ENCODE measurements at places on chromosomes 11 and 22.

GRCh38 chr11:118397448-118397847 is 4.0 kb upstream of the ATP5MG start:
- no peak for DNase-seq

GRCh38 chr11:112983887-112984286 is 22.7 kb downstream of the NCAM1 start:
- DNase-seq, result no peak

DNA sequence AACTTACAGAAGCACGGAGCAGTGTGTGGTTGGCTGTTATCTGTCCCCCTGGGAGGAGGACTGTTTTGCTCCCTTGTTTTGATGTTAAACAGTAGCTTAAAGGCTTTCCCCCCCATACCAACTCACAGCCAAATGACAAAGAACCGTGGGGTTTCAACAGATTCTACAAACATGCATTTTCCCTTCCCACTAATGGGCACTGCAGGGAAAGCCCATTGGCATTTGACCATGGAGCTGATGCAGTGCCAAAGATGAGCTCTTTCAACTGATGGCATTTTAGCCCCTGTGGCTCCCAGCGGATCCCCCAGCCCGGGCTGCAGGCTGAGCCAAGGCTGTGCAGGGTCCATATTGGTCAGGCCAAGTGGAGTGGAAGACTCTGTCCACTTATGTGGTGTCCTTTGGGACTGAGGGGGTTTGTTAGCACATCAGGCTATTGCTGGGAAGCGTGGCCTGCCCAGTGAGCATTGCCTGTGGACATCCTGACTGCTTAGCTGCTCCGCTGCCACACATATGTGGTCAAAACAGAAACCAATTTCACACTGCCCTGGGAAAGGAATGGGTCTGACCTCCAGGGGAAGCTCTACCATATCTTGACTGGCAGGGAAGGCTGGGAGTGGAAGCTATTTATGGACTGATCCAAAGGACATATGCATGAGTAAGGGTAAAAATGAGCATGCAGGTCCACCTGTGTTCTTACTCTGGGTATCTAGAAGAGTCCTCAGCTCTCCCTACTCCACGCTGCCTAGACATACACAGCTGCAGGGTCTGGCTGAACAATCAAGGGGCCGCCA is 116.4 kb upstream of the PARVA start:
- no peak for DNase-seq

DNA sequence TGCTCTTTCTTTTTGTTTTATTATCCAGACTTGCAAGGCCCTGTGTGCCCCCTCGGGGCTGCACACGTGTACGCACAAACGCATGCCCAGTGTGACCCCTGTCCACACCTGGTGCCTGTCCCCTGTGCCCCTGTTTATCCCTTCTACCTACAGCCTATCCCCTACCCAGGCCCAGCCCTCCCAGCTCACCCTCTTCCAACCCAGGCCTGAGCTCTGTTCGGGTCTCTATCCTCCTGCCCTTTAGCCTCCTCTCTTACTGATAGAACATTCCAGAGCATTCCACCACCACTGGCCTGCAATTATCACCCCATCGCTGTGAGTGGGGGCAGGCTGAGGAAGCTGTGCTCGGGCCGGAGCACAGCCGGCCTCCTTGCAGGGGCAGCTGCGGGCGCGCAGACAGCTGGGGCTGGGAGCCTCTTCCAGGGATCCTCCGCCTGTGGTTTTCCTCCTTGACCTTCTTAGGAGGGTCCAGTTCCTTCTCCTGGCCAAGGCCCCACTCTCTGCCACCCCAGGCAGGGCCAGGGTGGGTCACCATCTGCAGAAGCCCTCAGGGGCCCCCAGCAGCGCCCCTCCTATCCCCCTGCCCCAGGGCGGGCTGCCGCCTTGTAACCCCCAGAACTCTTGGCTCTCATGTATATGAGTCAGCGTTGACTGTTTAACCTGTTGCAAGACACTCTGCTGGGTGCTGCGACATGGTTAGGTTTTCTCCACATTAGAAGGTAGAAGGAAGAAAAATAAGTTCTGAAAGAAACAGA is 41.8 kb upstream of the KCNQ1OT1 start:
- no peak for DNase-seq

- DNase-seq, result no peak
These were observed 212.4 kb upstream of the SYN3 start for GRCh38 chr22:33270596-33270995.

DNA sequence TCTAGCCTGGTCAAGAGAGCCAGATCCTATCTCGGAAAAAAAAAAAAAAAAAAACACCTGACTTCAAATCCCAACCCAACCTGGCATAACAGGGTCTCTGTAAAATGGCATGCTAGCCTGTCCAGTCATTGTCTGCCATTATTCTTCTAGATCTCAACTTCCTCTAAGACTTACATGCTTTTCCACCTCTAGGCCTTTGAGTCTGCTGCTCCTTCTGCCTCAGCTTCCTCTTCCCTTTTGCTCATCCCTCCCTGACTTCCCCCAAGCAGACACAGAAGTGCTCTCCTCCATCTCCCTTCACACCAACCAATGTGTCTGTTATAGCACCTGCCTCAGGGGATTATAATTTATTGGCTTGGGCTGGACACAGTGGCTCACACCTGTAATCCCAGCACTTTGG is 7.8 kb downstream of the STK33 start:
- no peak for DNase-seq

GRCh38 chr22:37242395-37242918 is 1.6 kb downstream of the RAC2 start:
- peak; percentile 97 for DNase-seq

- peak; percentile 41 for DNase-seq
These were observed 375 bp downstream of the SLC25A1 start for GRCh38 chr22:19178065-19178656.

- DNase-seq, result no peak
These were observed 68.3 kb downstream of the BCR start for GRCh38 chr22:23248583-23248982.

DNA sequence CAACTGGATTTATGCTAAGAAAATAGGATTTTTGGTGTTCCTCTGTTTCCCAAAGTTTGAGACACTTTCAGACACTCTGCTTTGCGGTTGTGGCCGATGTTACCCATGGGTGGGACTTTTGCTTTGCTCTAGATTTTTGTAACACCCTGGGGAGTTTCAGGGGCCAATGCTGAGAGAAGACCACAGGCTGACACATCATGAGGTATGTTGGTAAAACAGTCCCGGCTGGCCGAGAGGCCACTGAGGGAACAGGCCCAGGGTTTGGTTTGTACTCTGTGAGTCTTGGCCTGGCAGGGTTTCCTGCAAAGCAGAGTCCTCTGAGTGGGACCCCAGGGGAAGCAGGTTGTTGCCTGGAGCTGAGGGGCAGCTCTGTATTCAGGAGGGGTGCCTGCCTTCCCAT is 78.5 kb upstream of the PITPNB start:
- DNase-seq, result no peak

DNA sequence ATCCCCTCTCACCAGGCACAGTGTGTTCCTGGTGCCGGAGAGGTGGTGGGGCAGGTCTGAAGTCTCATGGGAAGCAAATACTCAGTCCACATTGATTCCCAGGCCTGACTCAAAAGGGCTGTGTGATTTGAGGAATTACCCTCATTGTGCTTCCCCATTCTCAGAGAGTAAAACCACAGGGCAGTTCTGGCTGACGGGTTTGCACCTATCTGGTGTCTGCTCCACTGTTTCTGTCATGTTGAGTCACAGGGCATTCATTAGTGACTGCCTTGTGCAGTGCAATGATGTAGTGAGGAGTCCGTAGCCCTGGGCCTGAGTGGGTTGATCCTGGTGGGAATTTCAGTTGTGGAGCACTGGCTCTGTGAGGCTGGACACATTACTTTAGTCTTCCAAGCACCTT is 85.2 kb upstream of the ARHGAP20 start:
- no peak for DNase-seq

DNA sequence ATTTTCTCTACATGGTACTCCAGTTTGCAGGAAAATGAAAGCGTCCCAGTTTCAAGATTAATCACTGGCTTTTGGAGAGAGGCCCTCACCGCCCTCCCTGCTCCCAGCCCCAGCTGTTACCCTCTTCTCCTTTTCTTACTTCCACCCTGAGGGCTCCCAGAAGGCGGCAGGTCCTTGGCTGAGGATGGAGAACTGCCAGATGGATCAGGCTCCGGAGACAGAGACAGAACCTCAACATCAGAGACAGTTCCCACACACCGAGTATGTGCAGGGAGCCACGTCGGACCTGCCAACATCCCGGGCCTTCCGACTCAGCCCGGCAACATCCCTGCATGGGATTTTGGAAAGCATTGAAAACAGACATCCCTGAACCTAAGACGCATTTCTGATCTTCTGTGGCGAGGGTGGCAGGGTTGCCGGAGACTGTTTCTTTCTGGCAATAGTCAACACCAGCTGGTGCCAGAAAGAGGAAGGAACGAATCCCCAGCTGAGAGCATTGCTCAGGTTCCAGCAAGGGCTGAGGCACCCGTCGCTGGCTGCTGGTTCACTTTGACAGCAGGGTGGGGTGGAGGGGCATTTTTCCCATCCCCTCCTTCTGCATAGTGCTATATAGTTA is 467.1 kb downstream of the MIAT start:
- DNase-seq, result no peak

- DNase-seq, result no peak
These were observed 30.7 kb downstream of the PPP2R1B start for GRCh38 chr11:111735262-111736116.

- no peak for DNase-seq
These were observed 83.1 kb downstream of the PTPRJ start for GRCh38 chr11:48063424-48063978.

GRCh38 chr22:49086181-49086580 is 741.5 kb downstream of the BRD1 start:
- no peak for DNase-seq

DNA sequence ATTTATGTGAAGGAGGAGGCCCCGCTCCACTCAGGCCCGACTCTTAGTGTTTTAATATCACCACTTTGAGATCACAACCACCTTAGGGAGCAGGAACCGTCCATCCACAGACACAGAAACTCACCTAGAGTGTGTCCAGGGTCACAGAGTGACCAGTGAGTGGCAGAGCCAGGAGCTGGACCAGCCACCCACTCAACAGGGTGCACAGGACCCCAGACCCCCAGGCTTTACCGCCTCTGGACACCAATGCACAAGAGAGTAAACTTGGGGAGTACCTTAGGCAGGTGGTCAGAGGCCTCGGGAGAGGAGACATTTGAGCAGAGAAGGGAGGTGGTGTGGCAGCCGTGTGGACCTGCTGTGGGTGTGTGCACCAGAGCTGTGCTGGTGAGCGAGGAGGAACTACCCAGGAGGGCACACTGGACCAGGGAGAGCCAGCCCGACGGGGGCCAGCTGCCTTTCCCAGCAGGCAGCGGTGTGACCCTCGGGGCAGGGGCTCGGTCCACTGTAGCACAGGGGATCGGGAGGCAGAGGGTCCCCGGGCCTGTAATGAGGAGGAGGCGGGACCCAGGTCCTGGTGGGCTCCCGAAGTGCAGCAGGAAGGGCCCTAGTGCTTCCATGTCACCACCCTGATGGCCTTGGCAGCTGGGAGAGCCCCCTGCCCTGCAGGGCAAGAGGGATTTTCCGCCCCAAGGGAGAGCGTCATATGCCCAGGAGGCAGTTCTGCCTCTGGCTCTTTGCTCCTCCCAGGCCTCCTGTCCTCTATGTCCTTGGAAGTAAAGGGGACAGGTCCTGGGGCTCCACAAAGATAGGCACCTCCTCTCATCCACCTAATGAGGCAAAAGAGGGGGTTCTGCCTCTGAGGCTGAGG is 7.5 kb upstream of the NLRP6 start:
- DNase-seq, result no peak

GRCh38 chr22:39589875-39590274 is 19.3 kb downstream of the CACNA1I start:
- DNase-seq, result no peak

DNA sequence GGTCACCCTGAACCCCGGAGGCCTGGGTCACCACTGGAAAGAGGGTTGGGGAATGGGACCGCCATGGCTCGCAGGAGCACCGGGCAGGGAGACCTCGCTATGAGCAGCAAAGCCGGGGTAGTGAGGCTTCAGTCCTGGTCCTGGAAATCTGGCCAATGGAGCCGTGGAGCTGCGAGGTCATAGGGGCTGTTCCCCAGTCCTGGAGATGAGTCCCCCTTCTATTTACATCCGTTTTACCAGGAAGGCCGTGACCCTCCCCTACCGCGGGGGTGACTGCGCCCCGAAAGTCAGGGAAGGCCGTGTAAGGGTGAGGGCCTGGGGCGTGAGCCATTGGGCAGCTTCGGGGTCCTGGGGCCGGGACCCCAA is 449 bp downstream of the PIDD1 start:
- DNase-seq, result no peak

DNA sequence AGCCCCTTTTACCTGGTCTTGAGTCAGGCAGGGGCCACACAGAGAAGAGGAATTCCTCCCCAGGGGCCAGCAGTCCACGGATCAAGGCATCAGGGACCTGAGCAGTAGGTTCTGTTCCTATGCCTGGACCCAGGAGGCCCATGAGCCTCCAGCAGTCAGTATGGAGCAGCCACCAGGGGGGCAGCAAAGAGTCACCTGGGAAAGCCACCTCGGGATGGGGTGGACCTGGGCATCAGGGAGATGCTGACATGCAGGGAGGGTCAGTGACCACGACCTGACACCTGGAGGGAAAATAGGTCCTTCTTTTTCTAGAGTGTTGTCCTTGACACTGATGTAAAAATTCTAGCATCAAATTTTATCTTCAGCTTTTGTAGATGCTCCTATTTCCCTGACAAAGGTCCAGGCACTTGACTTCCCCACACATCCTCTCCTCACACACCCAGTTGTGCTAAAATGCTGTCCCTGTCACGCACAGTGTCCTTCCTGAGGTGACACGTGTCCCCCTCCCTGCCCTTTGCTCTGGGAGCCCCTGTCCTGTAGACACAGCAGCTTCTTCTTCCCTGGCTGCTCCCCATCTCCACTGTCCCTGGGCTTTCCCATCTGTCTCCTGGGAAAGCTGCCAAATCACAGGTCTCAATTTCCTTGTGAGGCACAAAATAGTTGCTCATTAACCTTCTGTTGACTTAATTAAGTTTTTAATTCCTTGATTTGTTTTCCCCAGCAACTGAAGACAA is 70.0 kb upstream of the IGLL5 start:
- no peak for DNase-seq

- peak; percentile 28 for DNase-seq
These were observed 92.8 kb downstream of the ARFGAP2 start for GRCh38 chr11:47083913-47084312.

DNA sequence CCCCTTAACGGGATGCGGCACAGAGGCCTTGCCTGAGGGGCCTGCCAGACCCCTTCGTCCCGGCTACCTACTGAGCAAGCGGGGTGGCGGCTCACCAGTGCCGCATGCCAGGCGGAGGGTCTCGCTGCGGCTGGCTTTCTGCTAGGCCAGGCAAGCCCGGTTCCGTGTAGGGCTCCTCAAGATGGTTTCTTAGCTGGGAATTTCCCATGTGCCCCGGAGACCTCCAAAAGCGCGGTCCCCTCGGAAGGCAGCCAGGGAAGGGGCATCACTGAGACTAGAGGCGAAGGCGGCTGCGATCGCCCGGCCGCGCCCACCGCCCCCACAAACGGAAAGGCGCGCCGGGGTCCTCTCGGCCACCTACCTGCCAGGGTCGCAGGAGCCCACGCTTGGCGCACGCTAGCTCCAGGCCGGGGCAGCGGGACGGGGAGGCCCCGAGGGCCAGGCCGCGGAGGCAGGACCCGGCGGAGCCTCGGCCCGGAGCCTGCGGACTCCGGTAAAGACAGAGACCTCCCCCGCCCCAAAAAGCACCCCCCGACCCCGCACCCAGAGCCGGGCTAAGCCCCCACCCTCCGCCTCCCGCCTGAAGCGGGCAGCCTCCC is 23.8 kb downstream of the MICAL3 start:
- DNase-seq, result no peak
